Endothelial cell of coronary artery (primary cell): ENCODE measurements at places on chromosomes 1 and 21. TPM values are rescaled to one million over a fixed set of nuclear protein-coding genes. Genes with fewer than 3 reads are reported as not detected.

SPRR1A gene
- total RNA-seq, result not detected in 2 replicates

CRYZL1 gene
- 31.8 and 37.6 TPM in 2 replicates for total RNA-seq

LRRC71 gene
- total RNA-seq, result 0.36 TPM in 1 of 2 replicates, not detected in the other

PTPN22 gene
- 1.0 and 3.7 TPM in 2 replicates for total RNA-seq

UQCRHL gene
- 13.7 and 14.3 TPM in 2 replicates for total RNA-seq

ILDR2 gene
- not detected in 2 replicates for total RNA-seq

CD55 gene
- total RNA-seq, result 41.3 and 75.8 TPM in 2 replicates

ATF3 gene
- total RNA-seq, result 0.72 and 2.0 TPM in 2 replicates

CADM3 gene
- 8.9 and 21.2 TPM in 2 replicates for total RNA-seq

OR2T29 gene
- total RNA-seq, result not detected in 2 replicates
